Activated CD4-positive, alpha-beta memory T cell treated with anti-CD3 and anti-CD28 coated beads for 36 hours (primary cell): ENCODE measurements at places on chromosomes 11 and 22. TPM values are rescaled to one million over a fixed set of nuclear protein-coding genes. Genes with fewer than 3 reads are reported as not detected.

- peak; percentile 84 for DNase-seq
- peak overlapping the region; percentile 58 for H3K4me3 ChIP-seq
- H3K36me3 ChIP-seq, result peaks cover 35% of the 10 kb centered on the region
- peak overlapping the region; percentile 97 for H3K27ac ChIP-seq
- no peaks in the 10 kb centered on the region for H3K27me3 ChIP-seq
- peaks cover 18% of the 10 kb centered on the region for H3K4me1 ChIP-seq
Observed at GRCh38 chr11:587978-588380, 11.7 kb downstream of the PHRF1 start.

DNA sequence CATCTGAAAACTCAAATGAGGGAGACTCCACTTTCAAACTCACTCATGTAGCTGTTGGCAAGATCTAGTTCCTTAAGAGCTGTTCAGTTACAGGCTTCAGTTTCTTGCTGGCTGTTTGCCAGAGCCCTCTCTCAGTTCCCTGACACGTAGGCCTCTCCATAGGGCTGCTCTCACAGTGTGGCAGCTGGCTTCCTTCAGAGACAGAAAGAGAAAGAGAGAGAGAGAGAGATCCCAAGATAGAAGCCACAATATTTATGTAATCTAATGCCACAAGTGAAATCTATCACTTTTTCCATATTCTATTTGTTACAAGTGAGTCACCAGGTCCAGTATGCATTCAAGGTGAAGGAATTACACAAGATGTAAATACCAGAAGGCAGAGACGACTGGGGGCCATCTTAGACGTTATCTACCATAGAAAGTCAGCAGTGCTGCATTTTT is 168.8 kb downstream of the RCN1 start:
- no peaks in the 10 kb centered on the region for H3K36me3 ChIP-seq
- no peak overlapping the region for H3K27ac ChIP-seq
- peaks cover 5% of the 10 kb centered on the region for H3K27me3 ChIP-seq
- no peak for DNase-seq

DNA sequence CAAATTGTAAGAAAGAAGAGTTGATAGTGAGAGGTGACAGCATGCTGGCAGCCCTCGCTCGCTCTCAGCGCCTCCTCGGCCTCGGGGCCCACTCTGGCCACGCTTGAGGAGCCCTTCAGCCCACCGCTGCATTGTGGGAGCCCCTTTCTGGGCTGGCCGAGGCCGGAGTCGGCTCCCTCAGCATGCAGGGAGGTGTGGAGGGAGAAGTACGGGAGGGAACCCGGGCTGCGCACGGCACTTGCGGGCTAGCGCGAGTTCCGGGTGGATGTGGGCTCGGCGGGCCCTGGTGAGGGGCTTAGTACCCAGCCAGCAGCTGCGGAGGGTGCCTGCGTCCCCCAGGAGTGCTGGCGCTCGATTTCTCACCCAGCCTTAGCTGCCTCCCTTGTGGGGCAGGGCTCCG is 539.7 kb upstream of the CCDC179 start:
- no peak overlapping the region for H3K4me3 ChIP-seq
- no peaks in the 10 kb centered on the region for H3K4me1 ChIP-seq
- no peak overlapping the region for H3K27ac ChIP-seq

GRCh38 chr22:32249231-32249630 is 5.9 kb downstream of the SLC5A4 start:
- no peaks in the 10 kb centered on the region for H3K4me1 ChIP-seq
- H3K4me3 ChIP-seq, result no peak overlapping the region
- H3K36me3 ChIP-seq, result no peaks in the 10 kb centered on the region
- DNase-seq, result no peak
- peaks cover 13% of the 10 kb centered on the region for H3K27me3 ChIP-seq
- no peak overlapping the region for H3K27ac ChIP-seq

IGLL5 gene
- total RNA-seq, result not detected

MIF gene
- total RNA-seq, result 1,240 TPM
